ENCODE measurements at places on chromosomes 12 and 14.

GRCh38 chr14:91267965-91268437 lies 23.5 kb upstream of the GPR68 start:
- no peak for DNase-seq

DNA sequence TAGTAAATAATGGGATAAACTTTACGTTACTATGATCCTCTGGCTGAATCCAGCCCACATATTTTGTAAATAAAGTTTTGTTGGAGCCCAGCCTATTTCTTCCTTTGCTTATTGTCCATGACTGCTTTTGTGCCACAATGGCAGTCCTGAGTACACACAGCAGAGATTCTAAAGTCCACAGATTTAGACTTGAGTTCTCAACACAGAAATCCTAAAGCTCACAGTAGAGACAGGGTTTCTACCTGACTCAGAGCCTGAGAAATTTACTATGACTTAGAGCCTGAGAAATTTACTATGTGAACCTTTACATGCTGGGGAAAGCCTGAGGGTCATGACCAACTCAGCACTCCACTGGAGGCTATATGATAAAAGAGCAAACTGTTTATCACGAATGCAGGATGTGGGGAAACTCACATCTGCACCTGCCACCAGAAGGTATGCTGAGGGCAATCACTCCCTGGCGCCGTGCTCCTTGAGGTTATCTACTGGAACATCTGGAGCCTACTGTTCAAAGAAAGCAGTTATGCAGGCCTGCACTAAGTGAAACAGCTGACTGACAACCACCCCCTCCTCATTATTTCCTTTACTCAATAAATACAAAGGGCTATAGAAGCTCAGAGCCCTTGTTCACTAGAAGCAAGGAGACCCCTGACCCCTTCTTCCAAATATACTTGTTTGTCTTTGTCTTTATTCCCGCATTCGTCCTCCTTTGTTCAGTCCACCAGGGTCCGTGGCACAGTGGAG lies 52.6 kb upstream of the BICD1 start:
- DNase-seq: no peak

DNA sequence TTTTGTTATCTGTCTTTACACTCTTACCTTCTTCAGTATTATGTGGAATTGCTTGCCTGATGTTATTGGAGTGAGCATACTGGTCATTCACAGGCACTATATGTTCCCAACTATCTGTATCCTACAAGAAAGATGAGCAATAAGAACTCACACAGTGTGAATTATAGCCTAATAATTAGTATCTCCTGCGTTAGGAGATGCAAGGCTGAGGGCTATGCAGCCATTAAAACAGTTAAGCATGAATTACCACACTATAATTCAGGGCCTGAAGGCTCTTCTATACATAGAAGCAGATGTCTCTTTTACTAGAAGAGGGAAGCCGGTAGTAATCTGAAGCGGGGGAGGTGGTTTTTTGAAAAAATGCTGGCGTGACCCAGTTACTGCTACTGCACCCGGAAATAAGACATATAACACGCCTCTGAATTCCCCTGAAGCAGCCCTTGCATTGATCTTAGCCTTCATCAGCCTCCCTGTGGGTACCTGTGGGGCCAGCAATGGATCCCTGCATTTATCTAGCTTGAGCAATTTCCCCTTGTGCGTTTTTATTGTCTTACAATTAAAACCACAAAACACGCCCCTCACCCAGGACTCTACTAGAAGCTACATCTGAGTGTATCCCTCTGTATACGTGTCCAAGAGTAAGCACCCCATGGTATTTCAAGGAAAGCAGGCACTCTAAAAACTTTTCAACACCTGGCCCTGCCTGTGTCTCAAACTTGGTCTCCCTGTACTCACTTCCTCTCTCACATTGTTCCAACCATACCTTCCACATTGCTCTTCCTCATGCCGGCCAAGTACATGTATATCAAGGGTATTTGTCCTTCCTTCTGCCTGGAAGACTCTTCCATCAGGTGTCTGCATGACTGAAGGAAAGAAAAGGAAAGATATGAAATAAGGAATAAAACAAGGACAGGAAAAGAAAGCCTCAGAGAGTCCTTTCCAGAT lies 210.9 kb upstream of the ARID2 start:
- DNase-seq: no peak

DNA sequence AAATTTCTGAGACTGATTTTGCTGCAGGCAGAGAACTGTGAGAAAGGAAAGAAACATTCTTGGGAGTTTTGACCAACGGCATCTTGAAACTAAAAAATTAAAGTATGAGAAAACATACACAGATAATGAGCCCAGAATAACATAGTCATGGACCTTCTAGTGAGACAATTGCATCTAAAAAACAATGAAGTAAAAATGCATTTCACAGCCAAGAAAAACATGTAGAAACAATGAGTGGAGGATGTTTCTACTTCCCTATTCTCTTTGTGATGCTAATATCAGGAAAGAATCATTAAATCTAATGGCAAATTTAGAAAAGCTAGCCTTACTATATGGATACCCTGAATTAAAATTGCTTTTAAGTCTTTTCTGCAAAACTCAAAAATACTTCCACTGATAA lies 12.2 kb upstream of the PLEKHG7 start:
- no peak for DNase-seq

DNA sequence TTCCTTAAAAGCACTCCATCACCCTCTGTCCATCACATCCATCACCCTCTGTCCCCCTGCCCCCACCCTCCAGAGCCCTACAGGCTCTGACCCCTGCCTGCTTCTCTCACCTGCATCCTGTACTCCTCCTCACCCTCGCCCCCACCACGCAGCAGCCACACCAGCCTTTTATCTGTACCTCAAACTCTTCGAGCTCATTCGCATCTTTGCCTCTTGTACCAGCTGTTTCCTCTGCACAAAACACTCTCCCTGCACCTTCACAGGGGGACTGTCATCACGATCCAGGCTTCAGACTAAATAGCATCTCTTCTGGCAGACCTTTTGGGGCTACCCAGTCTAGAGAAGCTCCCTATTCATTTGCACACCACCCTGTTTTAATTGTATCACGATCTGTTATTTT lies 24.1 kb downstream of the TMEM229B start:
- no peak for DNase-seq

DNA sequence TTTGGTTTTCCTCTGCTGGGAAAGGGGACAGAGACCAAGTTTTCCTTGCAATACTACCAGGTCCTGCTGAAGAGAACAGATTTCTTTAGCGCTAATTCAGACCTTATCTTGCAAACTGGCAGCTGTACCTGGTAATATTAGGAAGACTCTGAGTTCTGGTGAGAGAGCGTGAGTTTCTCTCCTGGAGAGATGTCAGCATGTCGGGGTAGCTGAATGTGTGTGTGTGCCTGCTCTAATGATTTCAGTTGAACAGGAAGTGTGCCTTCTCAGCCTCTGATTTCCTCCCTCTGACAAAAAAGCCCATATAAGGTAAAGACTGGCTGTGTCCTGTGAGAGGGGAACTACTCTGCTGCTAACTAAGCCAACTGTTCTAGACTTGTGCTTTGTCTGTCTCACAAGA lies 10.3 kb upstream of the ERP27 start:
- DNase-seq: no peak

DNA sequence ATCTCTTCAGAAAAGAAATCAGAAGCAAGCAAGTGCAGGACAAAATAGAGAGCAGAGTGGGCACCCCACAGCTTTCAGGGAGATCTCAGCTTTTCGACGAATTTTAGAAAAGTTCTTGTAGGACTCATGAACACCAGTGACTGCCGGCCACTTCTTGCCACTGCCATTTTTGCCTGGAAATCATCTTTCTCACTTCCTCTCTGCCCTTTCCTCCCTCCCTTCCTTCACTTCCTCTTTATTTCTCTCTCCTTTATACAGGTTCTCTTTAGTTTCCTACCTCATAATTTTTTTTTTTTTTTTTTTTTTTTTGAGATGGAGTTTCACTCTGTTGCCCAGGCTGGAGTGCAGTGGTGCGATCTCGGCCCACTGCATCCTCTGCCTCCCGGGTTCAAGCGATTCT lies 185.6 kb downstream of the APAF1 start:
- no peak for DNase-seq

DNA sequence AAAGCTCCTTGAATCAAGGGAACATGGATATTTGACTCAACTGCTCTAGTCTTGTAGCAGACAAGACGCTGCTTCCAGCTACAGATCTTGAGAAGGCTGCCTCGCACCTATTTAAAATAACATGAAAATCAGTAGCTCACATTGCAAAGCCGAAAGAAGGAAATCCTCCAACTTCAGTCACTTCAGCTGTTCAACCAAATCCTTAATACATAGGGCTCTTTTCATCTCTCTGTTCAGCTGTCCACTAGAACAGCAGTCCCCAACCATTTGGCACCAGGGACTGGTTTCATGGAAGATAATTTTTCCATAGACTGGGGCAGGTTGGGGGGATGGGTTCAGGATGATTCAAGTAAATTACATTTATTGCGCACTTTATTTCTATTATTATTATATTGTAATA lies 1116.0 kb upstream of the TMEM132C start:
- no peak for DNase-seq

DNA sequence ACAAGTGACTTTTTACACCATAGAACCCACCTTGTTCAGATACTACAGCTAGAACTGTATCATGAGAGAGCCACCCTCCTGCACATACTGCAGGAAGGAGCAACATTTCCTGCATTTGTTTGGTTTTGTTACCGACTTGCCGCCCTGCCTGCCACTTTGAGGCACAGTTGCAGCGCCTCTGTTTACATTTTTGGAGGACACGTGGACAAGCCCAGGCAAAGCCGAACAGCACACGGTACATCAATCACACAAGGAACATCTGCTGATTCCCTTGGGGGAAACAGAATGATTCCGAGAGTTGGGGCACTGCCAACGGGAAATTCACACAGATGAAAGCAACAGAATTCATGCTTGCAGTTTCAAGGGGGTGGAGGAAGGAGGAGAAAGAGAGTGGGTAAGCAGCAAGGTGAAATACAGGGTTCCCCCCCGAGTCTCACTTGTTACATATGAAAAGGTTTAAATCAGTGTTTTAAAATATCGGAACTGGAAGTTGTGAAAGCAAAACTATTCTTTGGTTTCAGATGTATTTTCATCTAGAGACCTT lies 110.7 kb downstream of the BTG1 start:
- DNase-seq: no peak

GRCh38 chr12:47754881-47755280 lies 3.8 kb downstream of the RAPGEF3 start:
- DNase-seq: no peak

- no peak for DNase-seq
Measured at GRCh38 chr12:45278447-45278846, 62.6 kb downstream of the ANO6 start.

GRCh38 chr12:65977384-65977783 lies 153.1 kb downstream of the HMGA2 start:
- DNase-seq: no peak

DNA sequence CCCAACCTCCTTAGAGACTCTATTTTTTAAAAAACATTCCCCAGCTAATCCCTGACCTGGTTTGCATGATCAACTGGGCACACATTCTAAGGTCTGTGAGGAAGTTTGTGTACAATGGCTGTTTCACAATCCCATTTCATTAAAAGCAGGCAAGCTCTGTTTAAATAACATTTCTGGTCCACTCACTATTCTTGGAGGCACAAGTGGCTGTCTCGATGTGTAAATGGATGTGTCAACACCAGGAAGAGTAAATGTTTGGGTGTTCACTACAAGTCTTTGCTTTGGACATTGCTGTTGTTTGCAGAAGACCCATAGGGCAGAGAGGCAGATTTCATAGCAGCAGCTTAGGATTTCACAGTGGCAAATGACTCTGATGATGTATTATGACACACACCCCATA lies 98.3 kb downstream of the PDZRN4 start:
- DNase-seq: no peak

DNA sequence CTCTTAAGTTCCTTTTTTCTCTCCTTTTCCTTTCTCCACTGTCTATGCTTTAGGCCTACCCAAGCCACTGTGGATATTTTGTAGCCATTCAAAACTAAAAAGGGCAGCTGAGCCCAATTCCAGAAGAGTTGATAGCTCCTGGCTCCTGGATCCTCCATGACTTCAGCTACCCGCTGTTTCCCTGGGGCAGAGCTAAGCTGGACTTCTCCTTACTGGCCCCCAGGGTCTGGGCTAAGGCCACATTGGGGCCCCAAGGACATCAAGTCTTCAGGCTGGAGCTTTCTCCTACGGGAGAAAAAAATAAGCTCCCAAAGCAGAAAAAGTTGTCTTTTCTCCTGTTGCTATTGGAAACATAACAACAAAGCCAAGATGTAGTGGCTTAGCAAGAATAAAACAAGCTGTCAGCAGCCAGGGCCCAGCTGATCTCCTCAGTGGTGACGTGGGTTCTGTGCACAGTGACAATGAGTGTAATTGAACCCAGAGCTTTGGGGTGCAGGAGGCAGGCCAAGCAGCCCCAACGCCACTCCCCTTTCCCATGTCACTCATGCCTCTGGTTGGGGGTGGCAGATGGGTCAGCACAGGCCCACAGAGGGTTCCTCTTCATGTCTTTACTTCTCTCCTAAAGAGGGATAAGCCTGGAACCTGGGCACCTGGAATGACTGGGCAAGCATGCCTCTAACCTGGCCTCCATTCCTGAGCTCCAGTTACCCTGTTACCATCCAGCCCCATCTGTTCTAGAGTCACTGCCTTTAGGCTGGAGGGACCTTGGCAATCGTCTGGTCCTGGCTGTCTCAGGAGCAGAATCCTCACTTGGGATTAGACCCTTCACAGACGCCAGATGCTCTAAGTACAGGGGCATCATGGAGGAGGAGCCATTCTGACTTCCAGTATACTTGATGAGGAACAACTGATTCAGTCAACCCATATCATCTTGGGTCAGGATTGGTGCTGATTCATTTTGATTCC lies 171.2 kb downstream of the ZFP36L1 start:
- no peak for DNase-seq

GRCh38 chr12:58285551-58285950 lies 344.2 kb downstream of the ATP23 start:
- no peak for DNase-seq

DNA sequence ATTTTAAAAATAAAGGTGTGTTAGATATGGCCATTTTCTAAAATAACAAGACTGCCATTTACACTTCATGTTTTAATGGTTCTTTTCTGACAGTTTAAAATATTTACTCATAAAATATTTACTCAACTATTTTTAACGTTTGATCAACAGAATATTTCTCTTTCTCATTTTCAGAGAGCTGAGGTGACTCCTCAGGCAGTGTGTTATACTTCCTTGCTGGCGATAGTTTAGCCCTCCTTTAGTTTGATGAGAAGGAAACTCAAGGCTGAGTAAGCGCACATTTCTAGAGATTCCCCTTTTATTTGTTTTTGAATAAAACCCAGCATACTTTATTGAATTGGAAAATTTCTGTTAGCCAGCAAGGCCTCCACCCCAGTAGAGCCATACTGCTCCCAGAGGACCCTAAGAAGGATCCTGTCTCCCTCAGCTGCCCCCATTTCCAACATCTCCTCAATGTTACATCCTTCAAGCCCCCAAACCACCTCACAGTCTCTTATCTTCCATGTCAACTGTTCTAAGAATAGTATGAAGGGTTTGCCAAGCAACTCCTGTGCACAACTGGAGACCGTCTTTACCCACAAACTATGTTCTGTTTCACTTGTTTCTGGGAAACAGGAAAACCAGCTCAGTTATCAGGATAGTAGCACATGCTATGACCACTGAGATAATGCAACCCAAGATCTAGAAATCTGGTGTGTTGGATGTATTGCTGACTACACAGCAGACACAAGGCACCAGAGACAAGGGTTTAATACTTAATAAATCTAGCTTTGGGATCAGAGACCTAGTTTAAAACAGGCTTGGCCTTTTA lies 129.5 kb downstream of the STXBP6 start:
- DNase-seq: no peak

GRCh38 chr12:74440469-74440868 lies 97.2 kb upstream of the ATXN7L3B start:
- DNase-seq: no peak

All from stimulated activated CD4-positive, alpha-beta T cell treated with anti-CD3 and anti-CD28 coated beads, TNF-alpha, amount 100 ng/mL, for 4 hours (primary cell).